GM10248 (cell line): ENCODE measurements at places on chromosomes 3 and 15.
A peak's percentile ranks its signal among the peaks of the same experiment; 100 is the strongest.

GRCh38 chr3:100984308-100984707, 8.9 kb downstream of the ABI3BP start:
- no peak for DNase-seq

DNA sequence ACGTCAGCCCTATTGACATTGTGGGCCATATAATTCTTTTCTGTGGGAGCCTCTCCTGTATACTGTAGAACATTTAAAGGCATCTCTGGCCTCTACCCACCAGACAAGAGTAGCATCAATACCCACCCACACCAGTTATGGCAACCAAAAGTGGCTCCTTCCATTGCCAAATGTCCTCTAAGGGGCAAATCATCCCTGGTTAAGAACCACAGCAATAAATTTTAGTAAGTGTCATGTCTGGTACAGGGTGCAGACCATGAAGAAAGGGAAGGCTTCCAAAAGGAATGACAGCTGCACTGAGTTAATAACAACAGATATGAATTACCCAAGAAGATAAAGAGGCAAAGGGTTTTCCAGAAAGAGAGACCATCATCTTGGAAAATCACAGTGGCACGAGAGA, 6.9 kb upstream of the CLDN18 start:
- DNase-seq = no peak

GRCh38 chr3:167148136-167148535, 232.0 kb downstream of the ZBBX start:
- DNase-seq = no peak

- DNase-seq = no peak
Observed at GRCh38 chr3:44326019-44326418, 12.5 kb upstream of the TCAIM start.

- peak; percentile 82 for DNase-seq
Observed at GRCh38 chr3:53748512-53749271, 97.5 kb downstream of the CHDH start.
